ENCODE measurements at places on chromosomes 1 and 21.

DNA sequence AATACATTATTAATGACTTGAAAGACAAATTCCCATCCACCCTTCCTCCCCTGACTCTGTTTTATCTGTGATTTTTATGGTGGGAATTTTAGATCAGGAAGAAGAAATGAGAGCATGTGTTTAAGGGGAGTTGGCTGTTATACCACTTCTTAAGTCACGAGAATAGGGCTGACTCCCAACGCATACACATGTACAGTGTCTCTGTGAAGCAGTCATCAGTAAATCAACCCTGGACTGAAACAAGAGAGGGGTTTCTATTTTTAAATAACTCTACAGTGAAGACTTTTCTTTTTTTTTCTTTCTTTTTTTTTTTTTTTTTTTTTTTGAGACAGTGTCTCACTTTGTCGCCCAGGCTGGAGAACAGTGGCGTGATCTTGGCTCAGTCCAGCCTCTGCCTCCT is 106.1 kb downstream of the LBR start:
- DNase-seq: no peak

- DNase-seq: no peak
These were observed 238.3 kb downstream of the MATN1 start for GRCh38 chr1:30485072-30485471.

DNA sequence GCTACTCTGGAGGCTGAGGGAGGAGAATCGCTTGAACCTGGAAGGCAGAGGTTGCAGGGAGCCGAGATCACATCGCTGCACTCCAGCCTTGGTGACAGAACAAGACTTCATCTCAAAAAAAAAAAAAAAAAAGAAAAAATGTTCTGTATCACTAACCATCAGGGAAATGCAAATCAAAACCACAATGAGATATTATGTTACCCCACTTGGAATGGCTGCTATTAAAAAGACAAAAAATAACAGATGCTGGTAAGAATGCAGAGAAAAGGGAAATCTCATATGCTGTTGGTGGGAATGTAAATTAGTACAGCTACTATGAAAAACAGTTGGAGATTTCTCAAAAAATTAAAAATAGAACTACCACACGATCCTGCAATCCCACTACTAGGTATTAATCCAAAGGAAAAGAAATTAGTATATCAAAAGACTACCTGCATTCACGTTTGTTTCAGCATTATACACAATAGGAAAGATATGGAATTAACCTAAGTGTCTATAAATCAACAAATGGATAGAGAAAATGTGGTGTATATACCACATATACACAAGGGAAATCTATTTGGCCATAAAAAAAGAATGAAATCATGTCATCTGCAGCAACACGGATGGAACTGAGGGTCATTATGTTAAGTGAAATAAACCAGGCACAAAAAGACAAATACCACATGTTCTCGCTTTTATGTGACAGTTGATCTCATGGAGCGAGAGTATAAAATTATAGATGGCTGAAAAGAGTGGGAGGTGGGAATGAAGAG is 62.6 kb downstream of the ABL2 start:
- no peak for DNase-seq

GRCh38 chr1:159469921-159470533 is 30.5 kb downstream of the OR10J1 start:
- DNase-seq: no peak

GRCh38 chr1:11204396-11205190 is 15.4 kb downstream of the ANGPTL7 start:
- DNase-seq: no peak

DNA sequence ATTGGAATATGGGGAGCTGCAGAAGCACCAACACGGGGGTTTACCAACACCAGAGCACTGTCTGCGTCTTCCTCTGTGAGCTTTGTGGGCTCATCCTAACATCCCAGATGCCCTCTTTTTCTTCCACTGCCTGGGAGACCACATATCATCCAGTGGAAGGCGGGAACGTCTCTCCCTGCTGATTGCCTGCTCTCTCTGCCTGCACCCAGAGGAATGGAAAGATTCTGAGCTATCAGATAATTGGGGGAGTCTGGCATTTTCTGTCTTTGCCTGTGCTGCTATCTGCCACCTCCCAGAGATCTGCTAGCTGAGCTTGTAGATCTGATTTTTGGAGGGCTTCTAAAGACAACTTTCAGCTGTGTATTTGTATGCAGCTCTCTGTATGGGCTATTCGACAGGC is 166.2 kb upstream of the PLXNA2 start:
- no peak for DNase-seq

DNA sequence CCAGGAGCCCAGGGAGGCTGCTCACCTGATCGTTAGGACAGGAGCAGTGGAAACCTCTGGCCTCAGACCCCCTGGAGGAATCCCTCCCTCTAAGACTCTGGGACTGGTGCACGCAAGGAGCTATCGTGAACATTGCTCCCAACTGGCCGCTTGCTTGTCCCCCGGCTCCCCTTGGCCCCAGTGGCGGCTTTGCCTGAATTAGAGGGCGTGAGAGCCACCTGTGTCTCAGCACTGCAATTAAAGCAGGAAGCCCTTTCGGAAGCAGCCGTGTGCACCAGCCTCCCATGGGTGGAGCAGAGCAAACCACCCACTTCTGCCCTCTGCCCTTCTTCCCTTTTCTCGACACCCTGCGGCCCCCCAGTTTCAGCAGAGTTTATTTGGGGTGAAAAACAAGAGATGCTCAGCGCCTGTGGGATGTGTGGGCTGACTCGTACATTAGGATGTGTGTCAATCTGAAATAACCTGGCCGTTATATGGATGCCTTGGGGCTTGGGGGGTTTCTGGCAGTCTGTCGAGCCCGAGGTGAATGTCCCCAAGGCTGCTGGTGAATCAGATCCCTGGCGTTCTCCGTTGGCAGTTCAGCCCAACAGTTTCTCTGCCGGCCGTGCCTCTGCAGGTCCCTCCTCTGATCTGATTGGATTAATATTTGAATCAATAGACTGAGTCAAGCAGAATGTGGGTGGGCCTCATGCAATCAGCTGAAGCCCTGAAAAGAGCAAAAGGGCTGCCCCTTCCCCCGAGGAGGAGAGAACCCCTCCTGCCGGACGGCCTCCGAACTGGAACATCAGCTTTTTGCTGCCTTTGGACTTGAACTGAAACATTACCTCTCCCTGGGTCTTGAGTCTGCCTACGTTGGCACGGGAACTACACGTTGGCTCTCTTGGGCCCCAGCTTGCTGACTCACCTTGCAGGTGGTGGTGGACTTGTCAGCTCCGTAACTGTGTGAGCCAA is 7.3 kb upstream of the UMODL1 start:
- peak; percentile 76 for DNase-seq

- no peak for DNase-seq
These were observed 168.6 kb upstream of the FGGY start for GRCh38 chr1:59128239-59128736.

DNA sequence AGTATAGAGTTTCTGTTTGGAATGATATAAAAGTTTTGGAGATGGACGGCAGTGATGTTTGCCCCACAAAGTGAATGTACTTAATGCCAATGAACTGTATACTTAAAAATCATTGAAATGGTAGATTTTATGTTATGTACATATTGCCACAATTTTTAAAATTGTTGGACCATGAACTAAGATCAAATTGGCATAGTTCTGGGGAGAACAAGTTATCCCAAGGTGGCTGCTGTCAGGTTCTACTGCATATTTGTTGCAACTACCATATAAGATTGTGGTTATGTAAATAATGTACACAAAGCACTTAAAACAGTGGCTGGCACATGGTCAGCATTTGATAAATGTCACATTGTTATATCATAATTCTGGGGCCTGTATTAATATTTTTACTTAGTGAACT is 466.4 kb downstream of the SIPA1L2 start:
- no peak for DNase-seq

DNA sequence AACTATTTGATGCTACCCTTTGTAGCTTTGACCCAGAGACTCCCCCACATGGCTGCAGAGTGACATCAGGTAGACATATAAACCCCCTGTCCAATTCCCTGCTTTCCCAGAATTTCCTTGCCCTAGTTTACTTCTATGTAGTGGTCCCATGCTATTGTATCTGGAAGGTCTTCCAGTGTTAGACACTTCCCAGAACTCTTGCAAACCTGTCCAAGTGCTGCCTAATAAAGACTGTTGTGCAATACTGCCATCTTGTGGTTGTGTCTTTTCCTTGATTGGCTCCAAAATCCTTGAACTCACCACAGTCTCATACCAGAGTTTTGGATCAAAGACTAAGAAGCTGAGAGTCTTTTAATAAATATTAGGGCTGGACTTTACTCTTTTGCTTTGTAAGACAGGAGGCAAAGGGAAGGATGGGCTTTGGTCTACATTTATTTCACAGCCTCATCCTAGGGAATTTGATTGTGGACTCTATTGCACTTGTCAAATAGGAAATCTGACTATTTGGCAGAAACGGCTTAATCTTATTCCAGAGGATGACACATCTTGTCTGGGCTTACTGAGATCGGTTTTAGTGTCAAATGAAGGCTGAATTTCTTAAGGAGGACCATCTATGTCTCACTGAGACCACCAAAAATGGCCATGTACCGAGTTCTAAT is 169.9 kb downstream of the LRRC7 start:
- no peak for DNase-seq

DNA sequence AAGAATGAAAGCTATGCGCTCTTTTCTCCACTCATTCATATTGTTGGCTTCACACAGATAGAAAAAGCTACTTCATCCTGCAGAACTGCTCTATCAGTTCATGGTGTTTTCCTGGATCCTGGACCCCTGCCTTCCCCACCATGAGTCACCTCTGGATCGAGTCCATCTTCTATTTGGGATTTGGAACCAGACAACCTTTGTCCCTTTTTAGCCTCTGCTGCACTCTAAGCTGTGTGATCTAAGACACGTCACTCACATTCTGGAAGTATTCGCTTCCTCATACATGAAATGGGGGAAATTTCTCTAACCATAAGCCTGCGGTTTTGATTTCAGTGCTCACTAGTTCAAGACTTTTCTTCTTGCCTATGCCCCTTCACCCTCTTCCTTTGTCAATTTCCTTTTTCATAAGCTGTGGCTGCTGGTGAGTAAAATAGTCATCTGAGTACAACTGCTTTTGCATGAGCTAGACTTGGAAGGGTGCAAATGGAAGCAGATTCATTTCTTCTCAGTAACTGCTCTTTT is 14.1 kb upstream of the DEGS1 start:
- no peak for DNase-seq

DNA sequence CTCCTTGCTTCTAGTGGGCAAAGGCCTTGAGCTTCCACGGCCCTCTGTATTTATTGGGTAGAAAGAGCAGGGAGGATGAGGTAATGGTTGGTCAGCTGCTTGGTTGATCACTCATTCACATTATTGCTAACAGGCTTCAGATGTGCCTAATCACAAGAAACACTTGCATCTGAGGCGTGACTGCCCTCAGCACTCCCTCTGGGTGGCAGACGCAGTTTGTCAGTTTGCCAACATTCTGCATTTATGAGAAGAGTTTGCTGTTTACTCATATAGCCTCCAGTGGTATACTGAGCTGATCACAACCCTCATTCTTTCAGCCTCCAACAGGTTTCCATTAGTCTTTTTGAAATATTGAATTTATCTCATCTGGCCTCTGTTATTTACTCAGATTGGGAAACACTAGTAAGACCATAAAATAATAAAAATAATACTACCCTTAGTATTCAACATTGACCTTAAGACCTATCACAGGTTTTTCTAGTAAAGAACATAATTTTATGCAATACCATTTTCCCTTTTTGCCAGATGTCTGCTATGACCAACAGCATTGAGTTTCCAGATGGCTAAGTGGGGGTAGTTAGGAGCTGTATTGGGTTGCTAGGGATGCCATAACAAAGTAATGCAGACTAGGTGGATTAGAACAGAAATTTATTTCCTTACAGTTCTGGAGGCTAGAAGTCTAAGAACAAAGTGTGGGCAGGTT is 53.3 kb downstream of the PTGFR start:
- no peak for DNase-seq

GRCh38 chr1:27527890-27528817 is 38.2 kb upstream of the WASF2 start:
- DNase-seq: peak; percentile 87

- DNase-seq: no peak
These were observed 131.2 kb upstream of the FAM78B start for GRCh38 chr1:166297993-166298392.

DNA sequence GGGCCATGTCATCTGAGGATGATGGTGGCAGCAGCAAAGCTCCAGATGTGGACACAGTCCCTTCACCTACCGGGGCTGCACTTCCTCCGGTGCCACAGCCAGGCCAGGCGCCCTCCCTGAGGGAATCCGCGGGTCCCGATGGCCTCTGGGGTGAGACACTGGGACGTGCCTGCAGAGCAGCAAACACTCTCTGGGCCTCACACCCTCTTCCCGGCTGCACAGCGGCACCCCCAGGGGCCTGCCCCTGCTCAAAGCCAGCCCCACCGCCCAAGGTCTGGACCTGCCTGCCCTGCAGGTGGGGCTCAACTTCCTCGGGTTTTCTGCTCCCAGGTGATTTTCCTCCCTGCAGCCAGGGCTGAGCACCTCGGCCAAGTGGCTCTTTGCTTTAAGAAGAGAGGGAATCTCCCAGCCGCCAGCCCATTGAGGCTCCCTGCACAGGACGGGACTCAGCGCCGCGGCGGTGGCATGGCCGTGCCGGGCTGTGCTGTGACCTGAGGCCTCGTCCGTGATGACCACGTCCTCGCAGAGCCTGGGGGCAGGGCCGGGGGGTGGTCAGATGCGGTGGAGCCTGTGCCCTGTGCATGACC is 21.3 kb upstream of the COL18A1 start:
- no peak for DNase-seq

- DNase-seq: no peak
These were observed 140.7 kb downstream of the DHRS3 start for GRCh38 chr1:12477314-12477713.

GRCh38 chr1:12461754-12462153 is 156.3 kb downstream of the DHRS3 start:
- no peak for DNase-seq

DNA sequence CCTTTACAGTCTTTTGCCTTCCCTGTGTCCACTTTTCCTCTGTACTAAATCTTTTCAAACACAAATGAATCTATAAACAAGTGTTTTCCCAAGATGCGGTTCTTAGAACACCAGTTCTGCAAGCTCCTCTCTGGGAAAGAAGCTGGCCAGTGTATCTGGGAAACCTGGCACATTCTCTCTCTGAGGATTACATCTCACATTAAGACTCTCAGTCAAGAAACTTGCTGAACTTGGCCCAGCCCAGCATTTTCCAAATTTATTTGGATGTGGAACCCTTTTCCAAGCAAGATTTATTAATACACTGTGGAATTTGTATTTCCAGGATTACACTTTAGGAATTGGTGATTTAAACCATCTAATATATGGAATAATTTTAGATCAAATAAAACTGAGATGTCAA is 105.7 kb downstream of the ZNF281 start:
- no peak for DNase-seq

DNA sequence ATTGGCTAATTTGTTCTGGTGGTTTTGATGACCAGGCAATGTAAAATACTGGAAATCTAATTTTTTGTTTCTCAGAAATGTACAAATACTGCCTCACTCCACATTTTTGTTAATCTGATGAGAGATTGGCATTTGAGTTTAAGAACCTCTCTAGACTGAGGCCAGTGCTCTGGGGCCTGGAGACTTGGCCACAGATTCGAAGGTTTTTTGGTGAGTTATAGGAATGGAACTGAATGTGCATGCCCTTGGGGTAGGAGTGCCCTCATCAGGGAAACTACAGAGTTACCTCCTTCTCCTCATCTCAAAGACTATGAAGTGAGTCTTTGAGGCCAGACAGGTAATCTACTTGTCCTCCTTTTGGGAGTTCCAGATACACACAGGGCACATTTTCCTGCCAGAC is 347.9 kb downstream of the LTN1 start:
- no peak for DNase-seq
